ENCODE measurements at places on chromosomes 12 and 14. TPM values are rescaled to one million over a fixed set of nuclear protein-coding genes. Genes with fewer than 3 reads are reported as not detected.

GPR84 gene
- 0.16 TPM for total RNA-seq

HOXC10 gene
- not detected for total RNA-seq

PPP1R1A gene
- total RNA-seq: not detected

CLEC2A gene
- total RNA-seq: not detected

ESPL1 gene
- 9.4 TPM for total RNA-seq

CIROP gene
- total RNA-seq: not detected

MSI1 gene
- total RNA-seq: not detected

SLC41A2 gene
- total RNA-seq: 17.8 TPM

RNASE1 gene
- total RNA-seq: 99.4 TPM

TEX22 gene
- 0.06 TPM for total RNA-seq

NANOG gene
- total RNA-seq: not detected

JDP2 gene
- total RNA-seq: 10.4 TPM

MMP19 gene
- total RNA-seq: 1.4 TPM

B4GALNT1 gene
- total RNA-seq: under 0.01 TPM

AQP5 gene
- total RNA-seq: under 0.01 TPM

HOXC11 gene
- not detected for total RNA-seq

KERA gene
- not detected for total RNA-seq

SLC25A47 gene
- not detected for total RNA-seq

CCDC177 gene
- total RNA-seq: not detected

IFNG-AS1 gene
- not detected for total RNA-seq

SLC4A8 gene
- 2.1 TPM for total RNA-seq

KITLG gene
- 18.6 TPM for total RNA-seq

POTEG gene
- total RNA-seq: not detected
